ENCODE measurements at places on chromosomes 5 and 9.

DNA sequence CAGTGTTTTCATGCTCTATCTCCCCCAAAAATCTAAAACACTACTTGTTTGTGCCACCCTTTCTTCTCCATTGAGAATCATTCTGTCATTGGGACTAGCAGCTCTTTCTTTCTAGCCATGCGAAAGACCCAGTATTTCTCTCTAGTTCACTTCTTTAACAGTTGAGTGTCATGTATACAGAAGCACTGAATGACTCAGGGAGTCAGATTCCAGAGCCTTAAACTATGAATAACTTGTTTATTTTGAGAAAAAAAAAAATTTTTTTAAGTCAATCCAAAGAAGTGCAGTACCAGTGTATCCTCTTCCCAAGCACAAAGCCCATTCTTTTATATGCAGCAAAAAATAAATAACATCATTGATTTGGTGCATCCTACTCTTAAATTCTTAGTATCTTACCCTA, 415.4 kb upstream of the GRAMD2B start:
- no peak for DNase-seq

DNA sequence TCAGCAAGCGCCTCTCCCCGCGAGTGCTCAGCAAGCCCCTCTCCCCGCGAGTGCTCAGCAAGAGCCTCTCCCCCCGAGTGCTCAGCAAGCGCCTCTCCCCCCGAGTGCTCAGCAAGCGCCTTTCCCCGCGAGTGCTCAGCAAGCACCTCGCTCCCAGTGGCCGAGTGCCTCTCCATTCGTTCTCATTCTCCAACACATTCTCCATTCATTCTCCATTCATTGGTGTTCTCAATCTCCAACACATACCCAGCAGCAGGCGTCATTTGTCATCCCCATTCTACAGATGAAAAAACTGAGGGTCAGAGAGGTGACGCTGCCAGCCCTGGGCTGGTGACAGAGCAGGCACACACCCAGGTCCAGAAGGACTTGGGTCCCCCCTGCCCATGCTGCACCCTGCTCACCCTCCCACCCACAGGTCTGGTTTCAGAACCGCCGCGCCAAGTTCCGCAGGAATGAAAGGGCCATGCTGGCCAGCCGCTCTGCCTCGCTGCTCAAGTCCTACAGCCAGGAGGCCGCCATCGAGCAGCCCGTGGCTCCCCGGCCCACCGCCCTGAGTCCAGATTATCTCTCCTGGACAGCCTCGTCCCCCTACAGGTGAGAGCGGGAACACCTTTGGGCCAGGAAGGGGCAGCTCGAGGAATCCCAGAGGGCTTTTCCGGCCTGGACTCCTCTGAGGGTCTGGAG, 32.5 kb downstream of the PTGES start:
- DNase-seq = no peak

GRCh38 chr9:73104342-73104741, 47.3 kb upstream of the ANXA1 start:
- no peak for DNase-seq

- DNase-seq = no peak
These were observed 11.7 kb downstream of the MLLT3 start for GRCh38 chr9:20610591-20610990.

DNA sequence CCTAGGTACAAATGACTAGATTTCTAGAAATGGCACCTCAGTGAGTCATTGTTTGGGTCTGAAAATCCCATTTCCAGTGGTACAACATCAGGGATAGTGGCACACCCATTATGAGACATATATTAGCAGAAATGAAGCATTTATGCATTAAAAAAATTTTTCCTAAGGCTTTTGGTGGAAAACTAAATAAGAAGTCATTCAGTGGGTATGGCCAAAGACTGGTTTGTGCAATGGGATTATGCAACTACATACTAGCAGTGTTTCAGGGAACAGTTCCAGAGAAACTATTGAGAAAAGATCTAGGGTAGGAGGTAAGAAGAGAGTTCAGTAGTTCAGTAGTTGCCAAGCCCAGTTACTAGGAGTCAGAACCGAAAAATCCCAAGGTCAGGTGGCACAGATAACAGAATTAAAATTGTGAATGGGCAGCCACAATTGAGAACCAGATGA, 106.5 kb upstream of the HAPLN1 start:
- DNase-seq = no peak

All from aorta (tissue), 5 donors.